Cardiac muscle cell (in vitro differentiated cells and primary cell): ENCODE measurements at places on chromosomes 6 and 20.

DNA sequence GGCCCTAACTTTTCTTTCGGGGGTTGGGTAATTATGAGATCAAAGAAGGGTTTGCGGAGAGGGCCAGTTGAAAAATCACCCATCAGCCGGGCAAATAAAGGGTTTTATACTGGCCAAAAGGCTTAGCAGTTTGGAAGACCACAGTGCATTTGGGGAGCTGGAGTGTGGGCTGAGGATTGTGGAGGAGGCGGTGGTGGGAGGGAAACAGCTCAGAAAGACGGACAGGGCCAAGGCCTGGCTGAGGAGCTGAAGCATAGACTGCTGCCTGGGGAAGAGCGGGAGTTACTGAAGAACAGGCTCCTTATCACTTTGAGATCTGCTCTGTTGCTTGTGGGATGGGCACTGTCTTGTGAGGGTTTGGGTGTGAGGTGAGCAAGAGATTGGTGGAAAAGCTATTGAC lies 144.2 kb downstream of the CARMIL1 start:
- H3K36me3 ChIP-seq: no peaks in the 10 kb centered on the region
- H3K27me3 ChIP-seq: no peaks in the 10 kb centered on the region
- no peak for DNase-seq
- H3K27ac ChIP-seq: no peak overlapping the region

GRCh38 chr6:167125855-167126349 lies 3.0 kb downstream of the CCR6 start:
- peaks cover 75% of the 10 kb centered on the region for H3K27me3 ChIP-seq
- H3K36me3 ChIP-seq: no peaks in the 10 kb centered on the region
- no peak for DNase-seq
- no peaks in the 10 kb centered on the region for H3K4me1 ChIP-seq
- no peak overlapping the region for H3K4me3 ChIP-seq

DNA sequence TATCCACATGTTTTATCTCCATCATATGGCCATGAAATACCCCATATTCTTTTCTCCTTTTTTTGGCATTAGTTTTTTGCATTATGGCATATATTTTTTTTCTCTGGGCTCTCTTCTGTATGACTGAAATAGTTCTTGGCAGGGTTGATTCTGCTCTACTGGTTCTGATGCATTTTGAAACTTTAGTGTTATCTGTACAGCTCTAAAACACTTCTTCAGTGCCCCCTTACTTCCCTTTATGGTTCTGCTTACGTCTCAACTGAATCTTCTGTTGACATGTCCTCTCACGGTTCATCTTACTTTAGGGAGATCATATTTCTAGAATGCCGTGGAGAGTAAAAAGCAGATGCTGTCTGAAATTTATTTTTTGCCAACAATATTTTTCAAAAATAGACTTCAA lies 23.2 kb upstream of the TXNDC5 start:
- H3K4me1 ChIP-seq: no peaks in the 10 kb centered on the region
- H3K27ac ChIP-seq: no peak overlapping the region
- no peak overlapping the region for H3K4me3 ChIP-seq
- H3K36me3 ChIP-seq: no peaks in the 10 kb centered on the region

- no peak overlapping the region for H3K27ac ChIP-seq
- peaks cover 7% of the 10 kb centered on the region for H3K4me1 ChIP-seq
- DNase-seq: no peak
These were observed 39.5 kb downstream of the ELOVL5 start for GRCh38 chr6:53309059-53309900.

GRCh38 chr20:62518911-62519310 lies 43.1 kb upstream of the GATA5 start:
- H3K4me3 ChIP-seq: no peak overlapping the region
- H3K36me3 ChIP-seq: no peaks in the 10 kb centered on the region

DNA sequence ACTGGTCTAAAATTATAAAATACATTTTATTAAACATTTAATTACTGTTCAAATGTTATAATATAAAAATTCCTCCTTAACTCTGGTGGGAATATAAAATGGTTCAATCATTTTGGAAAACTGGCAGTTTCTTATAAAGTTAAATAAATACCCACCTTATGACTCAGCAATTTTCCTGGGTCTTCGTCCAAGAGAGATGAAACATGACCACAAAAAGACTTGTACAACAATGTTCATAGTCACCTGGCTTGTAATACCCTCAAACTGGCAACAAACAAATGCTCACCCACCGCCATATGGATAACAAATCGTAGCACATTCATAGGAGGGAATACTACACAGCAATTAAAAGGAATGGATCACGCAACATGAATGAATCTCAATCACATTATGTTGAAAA lies 66.0 kb upstream of the RIN2 start:
- peak; percentile 23 for DNase-seq
- no peak overlapping the region for H3K4me3 ChIP-seq
- H3K36me3 ChIP-seq: no peaks in the 10 kb centered on the region
- H3K27ac ChIP-seq: no peak overlapping the region
